ENCODE measurements at places on chromosomes 3 and 15.

GRCh38 chr3:152350776-152351175 is 82.0 kb downstream of the MBNL1 start:
- no peak for DNase-seq

GRCh38 chr3:44228900-44229299 is 12.8 kb upstream of the TOPAZ1 start:
- no peak for DNase-seq

- no peak for DNase-seq
These were observed 23.3 kb upstream of the RAB11A start for GRCh38 chr15:65845826-65846519.

- DNase-seq, result no peak
These were observed 366.0 kb upstream of the TBL1XR1 start for GRCh38 chr3:177563243-177563780.

DNA sequence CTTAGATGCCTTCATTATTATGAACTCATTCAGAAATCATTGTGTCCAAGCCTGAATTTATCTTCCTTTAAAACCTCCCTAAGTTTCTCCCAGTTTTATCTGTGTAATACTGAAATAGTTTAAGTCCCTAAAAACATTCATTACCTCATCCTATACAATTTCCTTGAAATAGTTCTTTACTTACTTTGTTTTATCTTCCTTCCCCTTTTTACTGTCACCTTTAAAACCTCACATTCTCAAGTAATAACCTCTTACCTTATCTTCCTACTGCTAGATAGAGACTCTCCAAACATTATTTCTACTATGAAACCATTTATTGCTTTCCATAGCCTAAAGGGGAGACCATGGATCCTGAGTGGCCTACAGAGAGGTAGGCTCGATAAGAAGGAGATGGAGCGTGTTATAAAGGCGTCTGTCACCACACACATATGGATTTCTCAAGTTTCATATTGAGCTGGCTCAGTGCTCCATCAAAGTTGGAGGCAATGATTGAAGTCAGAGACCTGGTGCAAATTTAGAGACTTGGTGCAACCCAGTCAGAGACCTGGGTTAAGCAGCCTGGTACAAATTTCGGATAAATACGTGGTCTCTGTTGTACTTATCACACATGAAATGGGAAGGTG is 140.4 kb downstream of the NFKBIZ start:
- no peak for DNase-seq

- no peak for DNase-seq
These were observed 9.9 kb downstream of the GTPBP8 start for GRCh38 chr3:113000691-113001090.

- DNase-seq, result no peak
These were observed 48.2 kb downstream of the TRIM42 start for GRCh38 chr3:140726066-140726465.

DNA sequence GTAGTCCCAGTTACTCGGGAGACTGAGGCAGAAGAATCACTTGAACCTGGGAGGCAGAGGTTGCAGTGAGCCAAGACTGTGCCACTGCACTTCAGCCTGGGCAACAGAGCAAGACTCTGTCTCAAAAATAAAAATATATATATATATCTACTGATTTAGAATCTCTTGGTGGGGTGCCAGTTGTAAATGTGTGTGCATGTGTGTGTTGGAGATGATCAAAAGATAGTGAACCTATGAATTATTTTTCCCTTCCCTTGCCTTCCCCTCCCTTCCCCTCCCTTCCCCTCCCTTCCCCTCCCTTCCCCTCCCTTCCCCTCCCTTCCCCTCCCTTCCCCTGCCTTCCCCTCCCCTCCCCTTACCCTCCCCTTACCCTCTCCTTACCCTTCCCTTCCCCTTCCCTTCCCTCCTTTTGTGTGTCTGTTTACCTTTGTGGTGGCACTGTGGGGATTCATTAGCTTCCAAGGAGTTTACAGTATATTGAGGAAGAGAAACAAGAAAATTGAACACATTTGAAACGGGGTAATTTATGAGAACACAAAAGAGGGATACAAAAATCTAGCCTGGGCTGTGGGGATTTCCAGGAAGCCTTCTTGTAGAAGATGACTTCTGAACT is 281.5 kb upstream of the DPPA4 start:
- DNase-seq, result no peak

GRCh38 chr15:69701198-69701597 is 248.6 kb downstream of the RPLP1 start:
- DNase-seq, result no peak

- no peak for DNase-seq
These were observed 43.1 kb upstream of the SACM1L start for GRCh38 chr3:45646051-45646585.

- DNase-seq, result no peak
These were observed 96.2 kb upstream of the NR2F2 start for GRCh38 chr15:96234109-96234892.

- DNase-seq, result no peak
These were observed 79.7 kb upstream of the C2CD4B start for GRCh38 chr15:62244762-62245161.

GRCh38 chr3:122246199-122246598 is 62.7 kb downstream of the CASR start:
- no peak for DNase-seq

DNA sequence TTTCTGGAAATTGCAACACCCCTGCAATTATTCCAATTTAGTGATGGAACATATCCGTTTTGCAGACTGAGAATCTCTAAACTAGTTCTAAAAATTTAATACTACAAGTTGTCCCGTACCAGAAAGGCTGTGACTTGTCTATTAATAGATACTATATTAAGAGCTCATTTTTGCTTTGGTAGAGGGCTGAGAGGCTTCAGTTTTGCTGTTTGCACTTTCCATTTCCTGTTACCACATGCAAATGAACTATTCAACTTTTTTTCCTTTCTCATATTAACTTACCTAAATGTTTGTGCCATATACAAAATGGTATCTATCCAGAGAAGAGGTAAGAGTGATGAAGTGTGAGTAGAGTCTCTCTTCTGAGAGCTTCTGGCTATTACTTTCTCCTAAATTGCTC is 101.5 kb upstream of the CRBN start:
- DNase-seq, result no peak

DNA sequence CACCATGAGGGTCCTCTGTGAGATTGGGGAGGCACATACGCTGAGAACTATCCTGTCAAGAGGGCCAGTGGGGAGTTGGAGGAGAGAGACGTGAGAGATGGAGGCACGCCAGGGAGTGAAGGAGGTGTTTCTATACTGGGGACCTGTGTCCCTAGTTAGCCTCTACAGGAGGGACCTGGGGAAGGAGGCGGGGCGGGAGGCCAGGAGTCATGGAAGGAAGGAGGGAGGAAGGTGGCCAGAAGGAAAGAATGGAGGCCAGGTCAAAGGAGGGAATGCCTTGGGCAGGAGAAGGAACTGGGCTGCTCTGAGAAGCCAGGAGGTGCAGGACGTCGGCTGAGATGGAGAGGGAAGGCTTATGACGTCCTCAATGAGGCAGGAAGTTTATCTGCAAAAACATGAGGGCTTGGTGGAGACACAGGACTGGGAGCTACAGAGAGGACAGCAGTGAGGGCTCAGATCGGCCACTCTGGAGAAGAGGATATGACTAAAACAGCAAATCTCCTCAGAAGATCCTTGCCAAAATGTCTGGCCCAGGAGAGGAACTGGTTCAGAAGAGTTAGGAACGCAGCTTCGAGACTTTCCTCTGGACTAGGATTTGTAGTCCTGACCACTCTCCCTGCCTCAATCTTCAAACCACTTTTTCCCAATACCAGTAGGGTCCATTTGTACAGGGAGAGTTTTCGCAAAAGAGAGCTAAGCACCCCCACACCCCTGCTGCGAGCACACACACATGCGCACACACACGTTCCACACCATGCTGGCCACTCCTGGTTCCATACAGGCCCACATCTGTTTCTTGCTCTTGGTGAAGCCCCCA is 59.9 kb downstream of the ADCY5 start:
- DNase-seq, result no peak

GRCh38 chr3:123105201-123106189 is 38.7 kb downstream of the PDIA5 start:
- no peak for DNase-seq

DNA sequence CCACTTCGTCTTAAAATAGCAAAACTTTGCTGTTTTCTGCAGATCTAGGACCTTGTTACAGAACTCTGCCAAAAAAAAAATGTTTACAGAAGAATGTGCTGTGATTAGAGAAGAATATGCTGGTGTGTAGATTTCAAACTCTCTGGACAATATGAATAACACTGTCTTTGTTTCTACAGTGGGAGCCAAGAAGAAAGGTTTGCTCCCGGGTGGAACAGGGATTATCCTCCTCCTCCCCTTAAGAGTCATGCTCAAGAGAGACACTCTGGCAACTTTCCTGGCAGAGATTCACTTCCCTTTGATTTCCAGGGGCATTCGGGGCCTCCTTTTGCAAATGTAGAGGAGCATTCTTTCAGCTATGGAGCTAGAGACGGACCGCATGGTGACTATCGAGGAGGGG is 27.3 kb downstream of the RBM6 start:
- DNase-seq, result no peak

GRCh38 chr3:167057581-167057980 is 322.5 kb downstream of the ZBBX start:
- DNase-seq, result no peak

GRCh38 chr3:14371573-14372474 is 30.6 kb upstream of the SLC6A6 start:
- DNase-seq, result no peak

DNA sequence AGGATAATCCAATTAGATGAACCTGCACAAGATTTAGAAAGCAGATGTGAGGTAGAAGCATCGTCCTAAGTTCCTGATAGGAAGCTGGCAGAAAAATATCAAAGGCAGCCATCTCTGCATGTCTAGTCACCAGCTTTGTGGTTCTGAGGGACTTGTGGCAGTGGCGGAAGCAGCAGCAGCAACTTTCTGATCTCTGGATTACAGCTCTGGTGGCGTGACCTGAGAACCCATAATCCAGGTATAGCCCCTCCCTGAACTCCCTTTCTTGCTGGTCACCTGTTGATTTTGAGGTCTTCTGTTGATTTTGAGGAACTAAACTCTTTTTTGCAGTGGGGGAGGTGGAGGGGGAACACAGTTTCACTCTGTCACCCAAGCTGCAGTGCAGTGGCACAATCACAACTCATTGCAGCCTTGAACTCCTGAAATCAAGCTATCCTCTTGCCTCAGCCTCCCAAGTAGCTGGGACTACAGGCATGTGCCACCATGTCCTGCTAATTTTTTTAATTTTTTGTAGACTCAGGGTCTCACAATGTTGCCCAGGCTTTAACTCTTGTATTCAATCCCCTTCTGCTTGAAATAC is 7.9 kb downstream of the FSIP1 start:
- DNase-seq, result no peak

- no peak for DNase-seq
These were observed 73.2 kb downstream of the SUCNR1 start for GRCh38 chr3:151946606-151947005.

DNA sequence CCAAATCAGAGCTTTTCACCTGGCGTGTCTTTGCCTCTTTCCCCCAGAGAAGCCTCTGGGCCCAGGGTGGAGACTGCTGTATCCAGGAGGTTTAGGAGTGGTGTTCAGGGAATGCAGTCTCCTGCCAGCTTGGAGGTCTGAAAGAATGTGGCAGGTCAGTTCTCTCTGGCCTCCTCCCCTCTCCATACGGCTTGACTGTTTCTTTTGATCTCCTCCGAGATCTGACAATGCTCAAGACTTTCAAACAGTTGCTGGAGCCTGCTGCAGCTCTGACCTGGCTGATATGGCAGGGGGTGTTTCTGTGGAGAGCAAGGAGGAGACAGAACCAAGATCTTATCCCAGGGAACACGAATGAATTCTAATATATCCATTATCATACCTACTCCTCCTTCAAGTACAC is 24.7 kb upstream of the TM4SF4 start:
- no peak for DNase-seq

DNA sequence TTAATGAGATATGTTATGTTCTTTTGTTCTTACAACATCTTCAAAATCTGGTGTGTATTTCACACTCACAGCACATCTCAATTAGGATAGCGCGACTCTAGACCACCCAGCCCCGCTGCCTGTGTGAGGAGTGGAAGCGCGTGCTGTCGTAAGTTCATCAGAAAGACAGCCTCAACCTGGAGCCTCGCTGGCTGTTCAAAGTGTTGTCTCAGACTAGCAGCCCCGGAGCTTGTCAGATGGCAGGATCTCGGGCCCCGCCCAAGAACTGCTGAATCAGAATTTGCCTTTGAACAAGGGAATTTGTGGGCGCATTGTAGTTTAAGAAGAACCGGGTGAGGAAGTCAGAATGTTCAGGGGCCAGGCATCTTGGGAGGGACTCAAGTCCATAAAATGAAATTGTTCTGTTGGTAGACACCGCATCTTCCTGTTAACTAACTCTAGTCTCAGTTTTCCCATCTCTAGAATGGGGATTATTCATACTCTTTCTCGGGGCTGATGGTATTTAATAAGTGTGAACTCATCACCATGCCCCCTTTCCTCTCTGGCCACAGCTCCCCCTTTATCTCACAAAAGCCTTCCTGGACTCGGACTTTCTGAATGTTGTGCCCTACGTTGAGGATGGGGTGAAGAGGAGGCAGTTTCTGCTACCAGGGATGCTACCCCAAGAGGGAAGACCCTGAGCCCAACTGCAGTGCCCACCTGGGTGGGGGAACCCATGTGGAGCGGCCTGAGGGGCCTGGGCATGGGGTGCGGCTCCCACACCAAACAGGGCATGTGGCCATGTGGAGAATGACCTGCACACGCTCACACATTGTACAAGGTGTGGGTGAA is 40.4 kb downstream of the BHLHE40 start:
- DNase-seq, result no peak

DNA sequence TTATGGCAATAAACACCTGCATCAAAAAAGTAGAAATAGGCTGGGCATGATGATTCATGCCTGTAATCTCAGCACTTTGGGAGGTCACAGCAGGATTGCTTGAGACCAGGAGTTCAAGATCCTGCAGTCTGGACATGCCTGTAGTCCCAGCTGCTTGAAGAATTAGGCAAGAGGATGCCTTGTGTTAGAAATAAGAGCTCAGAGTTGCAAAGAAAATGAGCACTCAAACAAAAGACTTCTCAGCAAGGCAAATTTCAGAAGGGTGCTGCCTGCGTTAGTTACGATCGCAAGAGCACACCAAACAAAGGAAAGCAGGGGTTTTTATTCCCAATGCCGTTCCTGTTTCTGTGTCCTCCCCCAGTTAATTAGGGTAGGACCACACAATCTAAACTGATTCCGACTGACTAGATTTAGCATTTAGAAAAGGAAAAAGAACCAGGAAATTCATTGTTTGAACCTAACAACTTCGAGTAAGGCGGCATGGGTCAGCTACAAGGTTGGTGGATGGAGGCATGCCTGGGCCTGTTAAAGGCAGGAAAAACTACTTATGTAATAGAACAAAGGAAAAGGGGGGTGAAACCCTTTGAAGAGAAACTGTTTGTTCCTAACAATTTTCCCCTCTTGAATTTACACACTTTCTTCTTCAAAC is 55.5 kb downstream of the DLG1 start:
- no peak for DNase-seq

DNA sequence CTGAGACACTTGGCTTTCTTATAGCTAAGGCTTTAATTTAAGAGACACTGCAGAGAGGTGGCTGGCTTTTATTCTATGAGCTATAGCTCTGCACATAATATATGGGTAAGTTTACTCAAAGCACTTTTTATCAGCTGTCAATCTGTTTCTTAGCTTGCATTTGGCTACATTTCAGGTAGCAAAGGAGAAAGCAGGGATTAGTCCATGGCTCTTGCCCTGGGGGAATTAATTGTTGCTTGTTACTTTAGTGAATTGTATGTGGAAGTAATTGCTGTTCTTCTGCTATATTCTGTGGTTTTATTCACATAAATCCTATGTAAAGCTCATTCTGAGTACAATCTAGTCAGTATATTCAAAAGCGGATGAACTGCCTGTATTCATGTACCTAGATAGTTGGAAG is 14.4 kb upstream of the CCDC39 start:
- DNase-seq, result no peak

GRCh38 chr3:150218236-150218635 is 189.9 kb upstream of the TSC22D2 start:
- no peak for DNase-seq

GRCh38 chr3:32309654-32310242 is 71.3 kb downstream of the CMTM8 start:
- no peak for DNase-seq

All from SK-N-MC (cell line).